CD4-positive, alpha-beta T cell treated with Interleukin-1 beta for 1 hour (primary cell): ENCODE measurements at places on chromosomes 2 and 18.
A peak's percentile ranks its signal among the peaks of the same experiment; 100 is the strongest.

GRCh38 chr18:13622751-13623150 lies 103.6 kb downstream of the FAM210A start:
- no peak for DNase-seq

- DNase-seq, result no peak
Observed at GRCh38 chr18:45321520-45321919, 293.8 kb upstream of the SLC14A2 start.

DNA sequence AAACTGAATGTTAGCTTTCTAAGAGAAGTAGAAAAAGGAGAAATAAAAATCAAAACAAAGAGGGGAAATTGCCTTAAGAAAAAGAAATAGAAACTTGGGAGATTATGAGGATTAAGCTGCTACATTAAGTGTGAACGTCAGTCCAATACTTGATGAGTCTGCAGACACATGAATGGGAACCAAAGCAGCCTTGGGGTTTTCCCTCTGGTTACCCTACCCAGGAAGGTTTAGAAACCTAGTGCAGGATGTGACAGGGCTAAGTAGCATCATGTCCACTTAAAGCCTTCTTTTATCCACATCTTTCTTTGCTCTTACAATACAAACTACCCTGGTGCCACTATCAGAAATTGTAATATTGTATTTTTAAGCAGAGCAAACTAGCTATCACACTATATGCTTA lies 22.3 kb downstream of the SLC35F5 start:
- DNase-seq, result no peak

DNA sequence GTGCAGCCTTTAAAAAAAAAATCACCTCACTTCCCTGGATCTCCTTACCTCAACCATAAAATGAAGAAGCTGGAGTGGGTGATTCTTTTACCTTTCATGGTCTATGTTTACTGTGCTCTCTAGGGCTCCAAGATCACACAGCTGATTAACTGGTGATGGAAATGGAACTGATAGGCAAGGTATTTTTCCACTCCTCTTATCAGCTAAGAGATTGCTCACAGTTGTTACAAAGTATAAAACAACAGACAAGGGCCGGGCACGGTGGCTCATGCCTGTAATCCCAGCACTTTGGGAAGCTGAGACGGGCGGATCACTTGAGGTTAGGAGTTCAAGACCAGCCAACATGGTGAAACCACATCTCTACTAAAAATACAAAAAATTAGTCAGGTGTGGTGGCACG lies 14.5 kb downstream of the RPS27A start:
- DNase-seq, result no peak

DNA sequence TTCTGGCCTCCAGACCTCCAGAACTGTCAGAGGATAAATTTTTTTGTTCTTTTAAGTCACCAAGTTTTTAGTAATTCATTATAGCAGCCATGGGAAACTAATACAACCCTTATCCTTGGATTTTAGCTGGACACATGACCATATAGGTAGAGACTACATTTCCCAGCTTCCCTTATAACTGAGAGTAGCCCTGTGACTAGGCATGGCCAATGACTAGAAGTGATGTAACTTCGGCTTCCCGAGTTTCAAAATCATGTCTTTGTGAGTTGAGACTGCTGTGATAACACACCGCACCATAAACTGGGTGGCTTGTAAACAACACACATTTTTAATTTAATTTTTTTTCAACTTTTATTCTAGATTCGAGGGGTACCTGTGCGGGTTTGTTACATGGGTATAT lies 134.0 kb upstream of the SERTAD2 start:
- DNase-seq, result no peak

DNA sequence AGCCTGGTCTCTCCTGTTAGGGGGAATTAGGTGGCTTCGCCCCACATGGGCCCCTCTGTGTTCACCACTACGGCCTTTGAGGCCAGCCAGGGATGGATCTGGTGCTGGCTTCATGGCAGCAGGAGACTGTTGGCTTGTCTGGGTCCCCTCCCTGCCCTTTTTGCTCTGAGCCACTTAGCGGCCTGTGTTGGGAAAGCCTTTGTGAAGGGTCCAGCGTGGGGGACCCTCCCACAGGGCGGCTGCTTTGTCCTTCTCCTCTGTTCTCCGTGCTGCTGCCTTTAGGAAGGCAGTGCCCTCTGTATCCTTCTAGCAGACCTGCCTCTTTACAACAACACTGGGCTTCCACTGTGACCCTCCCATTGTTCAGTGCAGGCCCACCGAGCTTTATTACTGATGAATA lies 118.4 kb downstream of the TSN start:
- DNase-seq, result no peak

DNA sequence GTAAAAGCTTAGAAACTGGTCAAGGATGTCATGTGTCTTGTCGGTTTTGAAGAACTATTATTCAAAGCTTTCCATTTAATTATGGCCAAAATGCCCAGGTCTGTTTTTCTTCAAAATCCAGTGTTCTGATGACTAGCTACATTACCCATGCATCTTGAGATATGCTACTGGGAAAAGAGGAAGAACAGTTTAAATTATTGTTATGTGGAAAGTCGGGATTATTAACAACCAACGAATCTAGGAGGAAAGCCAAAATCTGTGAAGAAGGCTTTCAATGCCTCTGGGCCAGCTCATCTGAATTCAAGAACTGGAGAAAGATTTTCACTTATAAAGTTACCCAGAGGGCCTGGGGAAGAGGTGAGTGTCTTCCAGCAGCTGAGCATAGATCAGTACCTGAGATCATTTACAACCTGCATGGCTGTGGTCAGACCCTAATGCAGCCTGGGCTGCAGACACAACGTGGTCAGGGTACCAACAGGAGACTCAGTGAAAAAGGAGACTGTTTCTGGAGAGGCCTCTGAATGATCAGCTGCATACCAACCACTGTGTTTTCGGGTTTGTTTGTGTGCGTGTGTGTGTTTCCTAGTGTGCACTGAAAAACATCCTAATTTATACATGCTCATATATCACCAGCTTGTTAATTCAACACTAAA lies 308.5 kb downstream of the NRXN1 start:
- no peak for DNase-seq

DNA sequence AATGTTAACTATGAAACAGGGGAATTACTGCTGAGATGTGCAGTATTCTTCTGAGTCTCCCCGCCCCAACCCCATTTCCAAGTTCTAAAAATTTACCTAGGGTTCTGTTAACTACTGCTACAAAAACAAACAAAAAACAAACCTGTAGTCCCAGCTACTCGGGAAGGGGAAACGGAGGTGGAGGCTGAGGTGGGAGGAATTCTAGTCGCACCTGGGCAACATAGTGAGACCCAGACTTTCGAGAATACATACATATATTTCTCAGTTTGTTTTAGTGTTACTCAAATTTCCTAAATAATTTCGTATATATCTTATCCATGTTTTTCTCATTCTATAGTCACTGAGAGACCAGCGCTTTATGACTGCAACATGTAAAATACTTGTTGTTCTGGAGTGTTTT lies 989 bp downstream of the STAM2 start:
- DNase-seq, result no peak

DNA sequence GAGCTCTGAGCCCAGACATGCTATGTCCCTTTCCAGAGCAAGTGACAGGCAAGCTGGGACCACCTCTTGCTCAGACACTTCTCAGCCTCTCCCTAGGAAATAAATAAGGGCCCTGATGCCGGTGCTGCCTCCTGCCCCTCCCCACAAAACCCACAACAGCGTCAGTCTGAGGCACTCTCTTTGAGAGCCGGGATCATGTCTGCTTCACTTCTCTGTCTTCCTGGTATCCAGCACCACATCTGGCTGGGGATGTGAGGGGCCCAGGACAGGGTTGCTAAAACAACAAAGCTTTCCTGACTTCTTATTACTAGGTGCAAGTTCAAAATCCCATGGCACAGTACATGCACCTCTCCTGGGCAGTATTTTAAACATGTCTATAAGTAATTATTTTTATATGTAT lies 103.9 kb upstream of the GLI2 start:
- no peak for DNase-seq

- DNase-seq, result no peak
Observed at GRCh38 chr2:160672211-160672610, 178.6 kb upstream of the RBMS1 start.

GRCh38 chr18:2589345-2590068 lies 18.1 kb downstream of the NDC80 start:
- no peak for DNase-seq

- DNase-seq, result no peak
Observed at GRCh38 chr18:24396082-24396633, 1.5 kb downstream of the OSBPL1A start.

- DNase-seq, result no peak
Observed at GRCh38 chr2:20231598-20232026, 6.7 kb upstream of the SDC1 start.

DNA sequence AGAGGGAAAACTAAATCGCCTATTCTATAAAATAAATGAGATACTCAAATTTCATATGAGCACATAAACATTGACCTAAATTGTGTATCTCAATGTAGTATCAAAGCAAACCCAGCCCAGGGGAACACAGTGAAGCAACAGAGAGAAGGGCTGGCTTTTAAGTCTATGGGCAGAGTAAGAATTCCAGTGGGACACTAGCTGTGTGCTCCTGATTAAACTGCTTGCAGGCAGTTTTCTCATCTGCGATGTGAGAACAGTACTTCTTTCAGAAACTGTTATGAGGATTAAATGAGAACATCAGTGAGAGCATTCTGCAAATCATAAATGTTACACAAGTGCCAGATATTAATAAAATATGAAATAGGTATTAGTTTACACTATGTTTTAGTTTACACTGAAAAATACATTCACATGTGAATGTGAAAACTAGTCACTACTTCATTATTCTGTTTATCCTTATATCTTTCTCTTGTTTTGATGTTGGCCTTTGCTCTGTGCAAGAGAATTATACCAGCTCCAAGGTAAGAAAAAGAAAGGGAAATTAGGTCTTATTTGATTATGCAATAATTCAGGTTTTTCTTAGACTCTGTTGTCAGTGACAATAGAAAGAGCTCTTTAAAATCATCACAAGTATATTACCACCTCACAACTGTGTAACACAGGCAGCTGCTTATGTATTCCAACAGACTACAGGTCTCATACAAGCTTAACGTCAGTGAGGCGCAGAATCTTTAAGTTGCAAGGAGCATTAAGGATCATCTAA lies 47.5 kb downstream of the GAREM1 start:
- no peak for DNase-seq

DNA sequence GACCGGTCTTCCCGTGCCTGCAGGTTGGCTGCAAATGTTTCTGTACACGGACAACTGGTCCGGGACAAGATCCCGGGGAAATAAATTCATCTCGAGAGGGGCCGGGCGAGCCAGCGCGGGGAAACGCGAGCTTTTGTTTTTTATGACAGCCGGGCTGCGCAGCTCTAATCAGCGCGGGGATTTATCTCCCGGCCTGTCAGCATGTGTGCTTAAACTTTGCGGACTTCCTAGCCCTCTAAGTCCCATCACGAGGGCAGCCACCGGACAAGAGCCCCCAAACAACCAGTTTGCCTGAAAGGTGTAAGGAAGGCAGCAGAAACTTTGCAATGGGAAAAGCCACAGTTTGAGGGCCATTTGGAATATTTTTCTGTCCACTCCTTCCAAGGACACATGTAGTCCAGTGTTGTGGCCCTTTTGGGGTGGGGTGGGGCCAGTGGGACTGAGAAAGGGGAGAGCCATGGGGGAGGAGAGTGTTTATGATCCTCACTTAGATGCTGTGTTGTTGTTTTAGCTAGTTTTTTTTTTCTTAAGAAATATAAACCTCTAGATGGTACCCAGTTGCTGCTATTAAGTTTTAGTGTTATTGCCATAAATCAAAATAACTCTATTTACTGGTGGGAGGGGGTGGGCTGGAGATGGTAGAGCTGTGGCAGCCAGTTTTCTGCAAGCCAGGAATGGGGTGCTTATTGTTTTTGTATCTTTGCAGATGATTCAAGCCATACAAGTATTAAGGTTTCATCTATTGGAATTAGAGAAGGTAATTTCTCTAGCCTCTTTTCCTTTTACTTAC lies 6.0 kb downstream of the MEIS1 start:
- DNase-seq, result no peak

DNA sequence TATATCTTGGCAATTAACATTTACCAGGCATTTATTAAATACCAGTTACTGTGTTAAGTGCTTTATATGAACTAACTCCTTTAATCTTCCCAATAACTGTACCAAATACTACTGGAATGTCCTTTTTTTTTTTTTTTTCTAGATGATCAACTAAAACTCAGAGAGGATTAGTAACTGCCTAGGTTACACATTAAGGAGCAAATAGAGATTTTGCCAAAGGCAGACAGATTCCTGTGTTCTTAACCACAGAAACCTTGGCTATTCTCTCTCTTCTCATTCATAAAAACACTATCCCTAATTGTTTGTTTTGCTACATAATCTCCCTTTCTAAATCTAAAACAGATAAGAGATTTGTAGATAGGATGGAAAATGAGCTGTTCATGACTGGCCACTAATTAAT lies 13.3 kb downstream of the DHX57 start:
- DNase-seq, result no peak

GRCh38 chr2:17171446-17172049 lies 346.7 kb downstream of the RAD51AP2 start:
- DNase-seq, result no peak

- no peak for DNase-seq
Observed at GRCh38 chr2:58740426-58740825, 499.3 kb upstream of the FANCL start.

DNA sequence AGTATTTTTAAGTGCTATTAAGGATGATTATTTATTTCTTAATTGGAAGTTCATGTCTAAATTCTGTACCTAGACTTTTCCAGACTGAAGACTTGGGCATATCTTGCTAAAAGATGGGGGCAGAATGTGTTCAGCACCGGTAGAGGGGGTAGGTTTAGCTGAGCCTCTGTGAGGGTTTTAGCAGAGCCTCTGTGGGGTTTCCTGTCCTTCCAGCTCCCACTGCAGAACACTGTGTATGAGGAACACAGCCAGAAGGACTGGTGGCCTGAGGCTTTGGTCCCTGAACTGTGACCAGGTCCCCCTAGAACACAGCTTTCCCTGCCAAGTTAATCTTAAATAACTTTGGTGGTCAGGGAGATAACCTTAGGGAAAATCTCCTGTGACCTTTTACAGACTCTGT lies 123.4 kb upstream of the EPC2 start:
- DNase-seq, result no peak

GRCh38 chr2:219298759-219299371 lies 10.3 kb downstream of the PTPRN start:
- peak; percentile 84 for DNase-seq

DNA sequence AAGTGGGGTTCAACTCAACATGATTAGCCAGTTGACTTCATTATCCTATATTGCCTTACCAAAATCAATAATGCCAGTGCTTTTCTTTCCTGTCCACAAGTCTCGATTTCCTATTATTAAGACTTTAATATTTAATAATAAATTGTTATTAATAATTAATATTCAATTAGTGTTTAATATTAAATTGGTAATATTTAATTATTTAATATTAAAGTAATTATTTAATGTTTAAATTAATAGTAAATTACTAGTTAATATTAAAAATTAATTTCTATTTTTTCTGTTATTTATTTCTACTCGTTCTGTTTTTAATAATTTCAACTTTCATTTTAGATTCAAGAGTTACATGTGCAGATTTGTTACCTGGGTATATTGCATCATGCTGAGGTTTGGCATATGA lies 243.2 kb downstream of the GULP1 start:
- no peak for DNase-seq

GRCh38 chr2:204892506-204893255 lies 347.4 kb downstream of the PARD3B start:
- no peak for DNase-seq

GRCh38 chr2:197229509-197230443 lies 80.8 kb downstream of the ANKRD44 start:
- no peak for DNase-seq

- DNase-seq, result no peak
Observed at GRCh38 chr2:119772128-119772527, 12.4 kb downstream of the PTPN4 start.

- DNase-seq, result no peak
Observed at GRCh38 chr2:78780864-78781583, 244.5 kb upstream of the REG3G start.
